ENCODE measurements at places on chromosomes 6 and 20.

- DNase-seq, result no peak
Measured at GRCh38 chr20:61659246-61659993, 406.3 kb downstream of the TAF4 start.

DNA sequence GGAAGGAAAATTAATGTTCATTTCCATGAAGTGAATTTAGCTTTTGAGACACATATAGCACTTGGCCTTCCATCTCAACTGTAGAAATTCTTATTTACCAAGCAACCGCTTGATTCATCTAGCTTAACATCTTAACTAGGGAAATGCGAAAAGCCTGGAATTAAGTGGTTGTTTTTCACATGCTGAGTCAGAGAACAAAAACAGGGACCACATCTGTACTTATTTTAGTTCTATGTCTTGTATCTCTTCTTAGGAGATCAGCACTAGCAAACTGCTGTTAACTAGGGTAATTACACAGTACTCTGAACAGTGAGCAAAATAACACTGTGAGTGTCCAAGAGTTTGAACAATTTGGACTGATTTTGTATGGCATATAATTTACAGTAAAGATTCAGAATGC is 590.9 kb upstream of the NRSN1 start:
- DNase-seq, result no peak

GRCh38 chr6:33169291-33170175 is 22.7 kb downstream of the COL11A2 start:
- DNase-seq, result no peak

- no peak for DNase-seq
Measured at GRCh38 chr6:28995093-28995650, 9.9 kb downstream of the ZNF311 start.

DNA sequence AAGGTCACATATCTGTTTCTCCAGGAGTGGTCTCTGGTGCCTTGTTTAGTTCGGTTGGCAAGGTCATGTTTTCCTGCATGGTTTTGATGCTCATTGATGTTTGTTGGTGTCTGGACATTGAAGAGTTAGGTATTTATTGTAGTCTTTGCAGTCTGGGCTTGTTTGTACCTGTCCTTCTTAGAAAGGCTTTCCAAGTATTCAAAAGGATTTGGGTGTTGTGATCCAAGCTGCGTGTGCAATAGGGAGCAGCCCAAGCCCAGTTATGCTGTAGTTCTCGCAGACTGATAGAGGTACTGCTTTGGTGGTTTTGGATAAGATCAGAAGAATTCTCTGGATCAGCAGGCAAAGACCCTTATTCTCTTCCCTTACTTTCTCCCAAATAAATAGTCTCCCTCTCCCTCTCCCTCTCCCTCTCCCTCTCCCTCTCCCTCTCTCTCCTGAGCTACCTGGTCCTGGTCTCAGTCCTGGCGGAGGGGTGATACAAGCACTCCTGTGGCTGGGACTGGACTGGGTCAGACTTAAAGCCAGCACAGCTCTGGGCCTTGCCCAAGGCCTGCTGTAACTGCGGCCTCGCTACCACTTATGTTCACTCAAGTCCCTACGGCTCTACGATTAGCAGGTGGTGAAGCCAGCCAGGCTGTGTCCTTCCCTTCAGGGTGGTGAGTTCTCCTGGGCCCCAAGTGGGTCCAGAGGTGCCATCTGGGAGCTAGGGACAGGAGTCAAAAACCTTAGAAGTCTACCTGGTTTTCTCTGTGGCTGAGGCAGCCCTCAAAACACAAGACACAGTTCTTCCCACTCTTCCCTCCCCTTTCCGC is 27.3 kb upstream of the GRM4 start:
- no peak for DNase-seq

DNA sequence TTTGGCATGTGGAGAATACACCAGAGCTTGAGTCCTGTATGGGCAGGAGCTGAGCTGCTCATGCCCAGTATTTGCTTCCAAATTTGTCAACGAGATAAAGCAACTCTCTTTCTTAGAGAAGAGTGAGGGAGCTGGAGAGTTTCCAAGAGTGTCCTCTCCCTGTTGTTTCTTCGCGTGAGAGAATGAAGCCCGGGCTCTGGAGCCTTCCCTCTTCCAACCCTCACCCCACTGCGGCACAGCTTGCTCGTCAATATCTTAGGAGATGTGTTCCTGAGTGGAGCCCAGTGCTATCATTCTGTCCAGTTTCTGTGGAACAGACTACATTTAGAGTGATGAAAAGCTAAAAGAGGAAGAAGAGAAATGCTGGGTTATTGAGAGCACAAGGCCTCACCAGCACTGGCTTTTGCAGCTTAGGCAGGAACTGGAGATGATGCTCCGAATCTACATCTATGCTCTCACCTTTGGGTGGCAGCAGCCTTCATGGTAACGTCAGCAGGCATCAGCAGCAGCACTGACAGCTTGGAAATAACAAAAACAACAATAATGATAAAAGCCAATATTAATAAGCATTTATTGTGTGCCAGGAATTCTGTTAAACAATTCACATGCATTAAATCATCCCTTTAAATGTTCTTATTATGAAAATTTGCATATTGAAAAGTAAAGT is 66.5 kb upstream of the TFB1M start:
- DNase-seq, result peak; percentile 1

DNA sequence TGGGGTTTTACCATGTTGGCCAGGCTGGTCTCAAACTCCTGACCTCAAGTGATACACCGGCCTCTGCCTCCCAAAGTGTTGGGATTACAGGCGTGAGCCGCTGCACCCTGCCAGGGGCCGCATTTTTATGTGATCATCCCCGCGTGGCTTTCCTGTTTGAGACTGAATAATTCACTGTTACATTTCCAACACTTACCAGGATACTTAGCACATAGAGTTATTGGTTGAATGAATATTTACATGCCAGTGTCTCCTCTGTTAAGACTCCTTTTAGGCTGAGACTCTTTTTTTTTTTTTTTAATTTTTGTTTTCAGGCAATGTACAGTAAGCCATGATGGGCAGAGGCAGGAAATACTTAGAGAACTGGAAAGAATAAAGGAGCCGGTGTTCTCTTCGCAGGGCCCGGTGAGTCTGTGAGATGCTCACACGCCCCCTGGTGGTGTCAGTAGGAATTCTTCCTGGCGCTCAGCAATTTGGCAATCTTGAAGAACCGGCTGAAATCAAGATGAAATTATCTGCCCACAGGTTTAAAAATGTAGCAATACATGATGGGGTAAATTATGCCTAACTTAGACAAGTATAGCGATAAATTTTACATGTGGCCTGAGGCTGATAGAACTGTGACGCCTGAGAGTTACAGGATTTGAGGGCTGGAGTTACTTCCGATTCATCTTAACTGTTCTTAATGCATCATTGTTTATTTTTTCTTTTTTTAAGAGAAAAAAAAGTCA is 7.6 kb upstream of the RNF114 start:
- peak; percentile 47 for DNase-seq

GRCh38 chr20:49965781-49966305 is 16.9 kb upstream of the SNAI1 start:
- DNase-seq, result no peak

DNA sequence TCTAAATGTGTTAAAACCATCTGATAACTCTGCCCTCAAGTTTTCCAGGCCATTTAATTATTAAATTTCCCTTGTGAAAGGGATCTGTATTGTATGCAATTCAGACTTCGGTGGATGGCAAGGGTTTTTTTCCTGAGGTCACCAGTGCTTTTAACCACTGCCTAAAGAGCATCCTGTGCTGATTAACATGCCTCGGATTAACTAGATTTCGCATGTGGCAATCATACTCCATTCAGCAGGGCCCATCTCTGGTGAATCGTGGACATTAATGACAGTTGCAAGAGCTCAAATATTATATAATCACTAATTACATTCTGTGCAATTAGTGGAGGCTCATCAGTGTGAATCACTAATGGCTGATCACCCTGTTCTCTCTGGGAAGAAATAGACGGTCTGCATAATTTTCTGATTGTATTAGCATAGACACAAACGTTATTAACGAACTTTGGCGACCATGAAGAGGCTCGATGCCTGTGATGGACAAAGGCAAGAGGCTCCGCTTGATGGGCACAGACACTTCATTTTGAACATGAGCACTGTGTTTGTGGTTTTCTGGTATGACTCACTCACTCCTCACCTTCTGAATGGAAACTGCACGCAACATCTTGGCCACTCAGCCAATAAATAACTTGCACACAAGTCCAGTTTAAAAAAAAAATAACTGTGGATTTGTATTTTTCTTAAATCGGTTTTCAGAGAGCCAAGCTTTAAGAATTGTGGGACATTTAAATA is 31.4 kb downstream of the LINC00237 start:
- no peak for DNase-seq

GRCh38 chr6:50819466-50819903 is 814 bp downstream of the TFAP2B start:
- no peak for DNase-seq

- DNase-seq, result peak; percentile 15
Measured at GRCh38 chr6:90787446-90787845, 200.6 kb upstream of the MAP3K7 start.

DNA sequence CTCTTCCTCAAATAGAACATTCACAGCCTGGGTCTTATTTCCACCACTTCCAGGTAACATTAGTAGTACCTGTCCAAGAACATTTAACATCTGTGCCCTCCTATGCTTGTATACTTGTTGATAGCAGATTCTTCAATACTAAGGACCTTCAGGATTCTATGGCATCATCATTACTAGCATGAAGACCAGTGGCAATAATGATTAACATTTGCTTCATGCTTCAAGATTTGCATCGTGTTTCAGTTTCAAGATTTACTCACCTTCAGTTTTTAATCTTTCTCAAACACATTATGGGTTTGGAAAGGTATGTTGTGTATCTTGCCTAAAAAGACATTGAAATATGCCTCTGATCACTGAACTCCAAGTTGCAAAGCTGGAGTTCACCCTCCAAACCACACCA is 412.8 kb upstream of the NRSN1 start:
- DNase-seq, result no peak

DNA sequence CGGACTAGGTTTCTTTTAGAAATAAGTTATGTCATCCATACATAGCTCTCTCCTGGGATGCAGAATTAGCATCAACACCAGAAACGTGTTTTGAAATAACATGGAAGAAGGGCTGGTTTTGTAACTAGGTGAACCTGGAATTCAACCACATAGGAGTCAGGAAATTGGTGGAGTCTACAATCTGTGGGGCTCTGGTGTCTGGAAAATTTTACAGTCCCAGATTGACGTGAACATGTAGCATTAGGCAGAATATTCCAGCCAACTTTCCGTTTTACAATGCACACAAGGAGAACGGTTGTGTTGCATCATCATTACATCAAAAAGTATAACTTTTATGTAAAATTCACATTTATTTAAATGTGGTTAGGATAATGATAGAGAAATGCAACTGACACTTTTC is 1.9 kb downstream of the KCNQ5 start:
- DNase-seq, result no peak

GRCh38 chr6:131948692-131949619 is 2.2 kb downstream of the CCN2 start:
- no peak for DNase-seq

GRCh38 chr20:10631126-10631525 is 42.7 kb downstream of the JAG1 start:
- no peak for DNase-seq

- no peak for DNase-seq
Measured at GRCh38 chr6:143241111-143241510, 180.4 kb downstream of the AIG1 start.

GRCh38 chr6:47343600-47343999 is 33.9 kb upstream of the TNFRSF21 start:
- DNase-seq, result no peak

DNA sequence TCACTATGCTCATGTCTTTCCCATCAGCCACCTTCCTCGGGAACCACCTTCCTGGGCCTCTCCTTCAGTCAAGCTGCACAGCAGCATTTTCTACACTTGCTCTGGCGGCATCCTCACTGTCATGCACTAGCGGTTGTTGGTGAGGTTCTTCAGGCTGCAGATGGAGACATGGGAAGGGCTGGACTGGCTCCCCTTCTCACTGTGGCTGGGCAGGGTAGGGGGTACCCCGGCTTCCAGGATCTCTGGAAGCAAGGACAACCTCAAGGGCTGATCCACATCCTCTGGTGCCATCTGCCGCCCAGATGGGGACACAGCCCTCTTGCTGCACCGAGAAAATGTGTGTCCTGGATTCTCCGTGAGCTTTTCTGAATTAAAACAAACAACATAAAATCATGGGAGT is 180.1 kb upstream of the RNF24 start:
- no peak for DNase-seq

- no peak for DNase-seq
Measured at GRCh38 chr6:160360955-160361354, 12.8 kb downstream of the SLC22A3 start.

DNA sequence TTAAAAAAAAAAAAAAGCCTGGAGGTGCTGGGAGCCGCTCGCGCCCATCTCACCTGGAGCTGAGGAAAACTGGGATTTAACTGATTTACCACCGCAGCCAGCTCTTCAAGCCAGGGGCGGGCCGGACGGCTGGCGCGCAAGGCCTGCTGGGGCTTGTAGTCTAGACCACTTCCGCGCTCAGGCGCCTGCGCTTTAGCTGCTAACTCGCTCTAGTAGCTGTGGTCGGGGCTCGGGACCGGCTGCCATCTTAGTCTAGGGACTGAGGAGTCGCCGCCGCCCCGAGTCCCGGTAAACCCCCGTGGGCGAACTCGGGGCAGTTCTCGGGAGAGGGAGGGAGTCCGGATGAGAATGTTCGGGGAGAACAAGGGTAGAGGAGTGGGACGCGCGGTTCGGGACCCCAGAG is at the start of gene ITCH:
Gene ITCH, plus strand, starts transcription at position 212 of the 403 bp plus-strand sequence. CDS start 30,539 bp downstream, outside the sequence.
- peak; percentile 95 for DNase-seq

DNA sequence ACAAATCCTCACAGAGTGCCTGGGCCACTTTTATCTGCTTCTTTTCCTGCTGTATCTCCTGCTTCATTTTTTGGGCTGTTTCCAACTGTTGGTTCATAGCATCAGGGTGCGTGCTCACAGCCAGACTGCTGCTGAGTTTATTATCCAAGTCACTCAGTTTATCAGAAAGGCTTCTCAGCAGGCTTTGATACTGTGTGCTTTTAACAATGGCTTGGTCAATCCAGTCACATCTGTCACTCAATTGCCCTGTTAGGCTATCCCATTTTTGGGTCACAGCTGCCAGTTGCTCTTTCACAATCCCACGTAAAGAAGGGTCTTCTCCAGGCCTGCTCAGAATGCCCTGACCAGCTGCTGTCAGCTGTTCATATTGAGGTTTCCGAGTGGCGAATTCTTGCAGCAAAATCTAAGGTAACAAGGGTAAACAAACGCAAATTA is 87.2 kb downstream of the DST start:
- no peak for DNase-seq
